ENCODE measurements at places on chromosomes 1 and 21.

DNA sequence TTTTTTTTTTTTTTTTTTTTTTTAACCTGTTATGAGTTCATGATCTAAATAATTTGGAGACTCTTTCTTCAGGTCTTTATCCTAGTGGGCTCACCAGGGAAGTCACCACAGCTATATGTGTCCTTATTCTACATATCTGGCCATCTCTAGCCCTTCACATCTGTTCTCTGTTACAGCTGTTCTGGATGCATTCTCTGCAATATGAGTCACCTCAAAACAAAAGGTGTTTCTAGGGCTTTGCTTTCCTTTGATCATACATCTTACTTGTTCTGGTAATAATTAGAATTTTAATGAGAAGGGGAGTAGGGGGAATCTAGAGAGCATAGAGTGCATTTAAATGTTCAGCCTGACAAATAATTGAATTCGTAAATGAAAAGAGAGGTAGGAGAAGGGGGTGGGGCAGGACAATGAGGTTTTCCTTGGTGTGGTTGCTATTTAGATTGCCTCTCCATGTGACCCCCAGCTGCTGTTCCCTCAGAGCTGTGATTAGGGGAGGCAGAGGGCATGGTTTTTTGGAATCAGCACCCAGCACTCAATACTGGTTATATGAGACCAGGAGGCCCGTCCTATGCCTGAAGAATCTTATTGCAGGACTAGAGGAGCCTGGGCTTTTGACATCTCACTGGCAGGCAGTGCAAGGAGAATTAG, 8.0 kb downstream of the SYT6 start:
- no peak for DNase-seq

- no peak for DNase-seq
Measured at GRCh38 chr1:86938855-86939254, 24.4 kb downstream of the HS2ST1 start.

GRCh38 chr1:72229893-72230292, 52.4 kb downstream of the NEGR1 start:
- no peak for DNase-seq

DNA sequence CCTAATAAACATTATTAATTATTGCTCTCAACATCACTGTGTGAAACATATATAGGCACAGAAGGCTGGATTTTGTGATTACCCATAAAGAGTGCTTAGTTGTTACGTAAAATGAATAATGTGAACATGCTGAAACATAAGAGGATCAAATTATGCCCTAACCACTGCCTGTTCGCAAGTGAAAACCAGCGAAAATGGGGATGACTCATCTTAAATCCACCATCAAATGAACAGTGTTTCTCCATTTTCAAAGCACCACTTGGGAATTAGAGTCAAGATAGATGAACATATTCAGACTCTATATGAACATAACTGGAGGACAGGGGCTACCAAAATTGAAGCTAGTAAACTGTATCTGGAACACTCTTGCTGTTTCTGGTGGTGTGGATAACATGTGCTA, 386.2 kb downstream of the HHIPL2 start:
- no peak for DNase-seq

GRCh38 chr1:67564193-67564592, 120.8 kb upstream of the GADD45A start:
- DNase-seq: no peak

DNA sequence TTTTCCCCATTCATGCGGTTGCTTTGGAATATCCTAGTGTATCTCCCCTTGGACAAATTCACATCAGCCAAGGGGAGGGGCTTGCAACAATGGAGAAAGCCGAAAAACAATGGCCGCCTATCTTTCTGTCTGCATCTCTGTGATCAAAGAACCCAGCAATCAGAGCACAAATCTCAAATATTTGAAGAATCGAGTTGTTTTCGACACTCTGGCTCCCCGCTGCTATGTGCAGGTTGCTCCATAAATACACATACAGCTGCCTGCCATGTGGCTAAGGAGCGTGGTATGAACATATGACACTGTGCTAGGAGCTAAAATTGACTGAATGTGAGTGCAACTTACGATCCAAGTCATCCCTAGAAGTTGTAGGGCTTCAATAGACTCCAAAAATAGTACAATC, 8.5 kb downstream of the CFHR4 start:
- no peak for DNase-seq

DNA sequence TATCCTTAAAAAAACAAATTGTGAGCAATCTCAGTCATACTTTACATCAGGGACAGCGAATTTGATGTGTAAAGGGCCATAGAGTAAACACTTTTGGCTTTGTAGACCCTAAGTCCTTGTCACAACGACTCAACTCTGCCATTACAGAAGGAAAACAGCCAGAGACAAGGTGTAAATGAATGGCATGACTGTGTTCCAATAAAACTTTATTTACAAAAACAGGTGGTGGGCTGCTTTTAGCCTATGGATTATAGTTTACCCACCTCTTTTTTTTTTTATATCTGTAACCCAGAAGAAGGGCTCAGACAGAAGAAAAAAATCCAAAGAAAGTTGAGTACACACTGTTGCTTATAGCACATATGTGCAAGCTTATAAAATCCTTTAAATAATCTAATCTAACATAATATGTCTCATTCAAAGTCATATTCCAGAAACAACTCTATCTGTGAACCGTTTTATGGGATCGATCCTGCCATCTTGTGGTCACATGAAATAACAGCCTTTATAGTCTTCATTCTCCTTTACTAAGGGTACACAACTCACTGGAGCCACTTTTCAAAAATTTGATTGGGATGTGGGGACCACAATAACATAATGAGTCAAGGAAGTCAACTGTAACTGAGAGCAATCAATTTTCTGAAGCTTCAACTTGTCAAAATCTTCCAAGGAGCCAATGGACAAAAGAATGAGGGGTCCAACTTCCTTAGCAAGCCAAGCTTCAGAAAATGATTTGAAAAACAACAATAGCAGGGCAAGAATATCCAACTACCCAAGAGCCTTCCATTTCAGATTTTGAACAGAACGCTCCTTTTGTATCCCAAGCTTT, 142.2 kb upstream of the KRTAP19-8 start:
- DNase-seq: no peak

DNA sequence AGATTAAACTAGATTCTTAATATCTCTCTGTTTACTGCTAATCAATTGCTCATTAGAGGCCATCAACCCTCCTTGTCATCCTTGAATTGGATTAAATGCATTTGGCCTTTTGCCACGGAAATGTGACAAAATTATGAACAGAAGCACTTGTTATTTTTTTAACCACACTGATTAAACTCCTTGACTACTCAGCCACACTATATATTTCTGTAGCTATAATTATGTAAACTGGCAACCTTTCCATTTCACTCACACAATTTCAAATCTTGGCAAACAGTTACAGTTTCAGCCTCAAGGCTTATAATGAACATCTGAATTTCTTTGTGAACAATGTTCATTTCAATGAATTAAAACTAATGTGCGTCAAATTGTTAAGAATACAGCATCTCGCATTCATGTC, 10.1 kb downstream of the ADAMTS5 start:
- DNase-seq: no peak

GRCh38 chr1:2602311-2602835, 15.8 kb downstream of the PRXL2B start:
- no peak for DNase-seq

DNA sequence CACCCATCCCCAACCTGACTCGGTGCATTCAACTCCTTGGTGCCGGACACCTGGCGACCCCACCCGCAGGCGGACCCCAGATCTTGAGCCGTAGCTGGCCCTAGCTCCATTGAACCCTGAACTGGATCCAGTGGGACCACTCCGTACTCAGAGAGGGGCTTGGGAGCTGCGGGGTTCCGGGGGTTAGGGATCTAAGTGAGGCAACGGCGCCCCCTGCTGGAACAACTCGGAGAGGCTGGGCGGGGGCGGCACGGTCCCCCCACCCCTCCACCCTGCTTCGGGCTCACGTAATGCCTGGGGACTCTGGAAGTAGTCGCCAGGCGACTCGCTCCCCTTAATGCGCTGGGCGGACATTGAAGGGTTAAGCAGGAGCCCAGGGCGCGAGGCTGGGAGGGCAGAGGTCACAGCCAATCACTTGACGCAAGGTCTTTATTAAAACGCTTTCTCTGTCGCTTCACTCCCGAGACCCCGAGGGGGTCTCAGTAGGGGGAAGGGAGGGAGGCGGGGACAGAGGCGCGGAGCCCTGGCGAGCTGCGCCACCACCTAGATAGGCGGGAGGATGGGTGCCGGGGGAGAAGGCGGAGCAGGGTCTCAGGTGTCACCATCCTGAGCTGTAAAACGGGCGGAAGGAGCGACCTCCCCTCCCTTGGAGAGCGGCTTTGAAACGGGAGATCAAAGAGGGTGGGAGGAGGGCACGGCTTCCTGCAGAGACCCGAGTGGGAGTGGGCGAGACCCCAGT, 704 bp upstream of the CRABP2 start:
- no peak for DNase-seq

DNA sequence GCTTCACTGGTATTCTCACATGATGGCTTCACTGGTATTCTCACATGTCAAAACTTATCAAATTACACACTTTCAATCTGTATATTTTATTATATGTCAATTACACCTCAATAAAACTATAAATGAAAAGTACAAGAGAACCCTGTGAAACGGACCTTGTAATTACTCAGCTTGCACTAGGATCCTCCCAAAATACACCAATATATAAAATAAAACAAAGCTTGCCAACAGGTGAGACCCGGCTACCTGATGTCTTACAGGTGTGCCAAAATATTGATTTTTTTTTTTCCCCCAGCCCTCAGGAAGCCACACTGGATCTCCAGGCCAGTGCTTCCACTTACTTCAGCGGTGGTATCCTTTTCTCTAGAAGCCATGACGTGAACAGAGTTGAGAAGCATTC, 22.9 kb downstream of the PIK3C2B start:
- DNase-seq: no peak

DNA sequence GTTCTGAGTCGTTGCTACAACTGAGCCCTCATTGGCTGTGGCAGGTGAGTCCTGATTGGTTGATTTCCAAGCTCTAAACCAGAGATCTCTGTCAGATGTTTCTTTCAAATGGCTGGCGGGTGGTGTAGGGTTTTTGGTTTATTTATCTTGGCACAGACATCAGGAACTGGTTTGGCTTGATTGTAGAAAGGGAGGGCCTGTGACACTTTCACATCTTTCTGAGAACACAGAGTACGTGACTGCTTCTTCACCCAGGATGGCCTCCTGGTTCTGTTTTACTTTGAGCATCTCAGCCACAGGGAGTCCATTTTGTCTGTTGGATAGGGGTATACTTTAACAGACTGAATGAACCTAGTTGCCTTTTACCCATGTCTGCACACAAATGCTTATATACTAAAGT, 89.4 kb upstream of the GPR52 start:
- DNase-seq: no peak

GRCh38 chr1:184665360-184665759, 89.3 kb downstream of the EDEM3 start:
- DNase-seq: no peak

DNA sequence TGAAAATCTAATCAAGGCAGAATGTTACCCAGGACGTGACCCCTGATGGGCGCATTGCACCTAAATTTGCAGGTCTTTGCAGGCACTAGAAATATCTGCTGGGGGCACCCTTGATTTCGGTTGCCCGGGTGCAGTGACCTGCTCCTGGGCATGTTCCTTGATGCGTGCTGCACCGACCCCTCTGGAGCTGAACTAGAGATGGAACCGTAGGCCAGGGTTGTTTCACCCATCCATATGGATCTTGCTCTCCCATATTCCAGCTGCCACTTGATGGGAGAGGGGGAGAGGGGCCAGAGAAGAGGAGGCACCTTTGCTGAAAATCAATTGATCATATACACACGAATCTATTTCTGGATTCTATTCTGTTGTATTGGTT, 8.4 kb upstream of the COL18A1 start:
- no peak for DNase-seq

DNA sequence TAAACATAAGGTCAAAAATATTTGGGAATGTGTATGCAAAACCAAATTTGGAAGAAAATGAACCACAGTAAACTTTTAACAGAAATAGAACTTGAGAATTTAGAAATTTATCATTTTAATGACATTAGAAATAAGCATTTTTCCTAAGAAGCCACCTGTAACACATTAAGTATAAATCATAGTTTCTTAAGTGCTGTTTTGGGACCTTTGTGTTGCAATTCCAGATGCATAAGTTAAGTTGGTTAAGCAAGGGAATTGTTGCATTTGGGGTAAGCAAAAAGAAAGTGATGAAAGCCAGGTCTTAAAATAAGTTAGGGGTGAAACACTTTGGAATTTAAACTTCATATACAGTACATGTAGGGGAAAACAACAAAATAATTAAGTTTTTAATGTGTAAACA, 49.8 kb downstream of the CDKN2C start:
- no peak for DNase-seq

DNA sequence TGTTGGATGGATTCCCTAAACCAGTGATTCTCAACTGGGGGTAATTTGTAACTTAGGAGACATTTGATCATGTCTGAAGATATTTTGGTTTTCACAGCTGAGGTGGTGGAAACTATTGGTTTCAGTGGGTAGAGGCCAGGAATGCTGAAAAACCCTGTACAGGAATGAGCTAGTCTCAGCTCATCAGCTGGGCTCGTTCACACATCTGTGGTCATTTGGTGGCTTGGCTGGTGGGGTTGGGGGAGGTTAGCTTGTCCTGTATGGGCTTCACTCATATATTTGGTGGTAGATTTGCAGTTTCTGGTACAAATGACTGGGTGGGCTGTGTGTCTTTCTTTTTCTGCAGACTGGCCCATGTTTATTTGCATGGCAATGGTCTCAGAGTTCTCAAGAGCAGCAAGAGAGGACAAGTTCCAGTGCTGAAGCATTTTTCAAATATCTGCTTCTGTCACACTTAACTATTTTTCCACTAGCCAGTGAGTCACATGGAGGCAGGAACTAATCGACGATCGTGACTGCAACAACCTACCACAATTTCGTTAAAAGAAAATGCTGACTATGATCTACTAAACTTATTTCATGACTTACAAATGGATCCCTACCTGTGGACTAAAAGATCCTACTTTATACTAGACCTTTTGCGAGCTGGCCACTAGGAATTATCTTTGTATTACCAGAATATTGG, 321.7 kb upstream of the PLXNA2 start:
- DNase-seq: no peak

DNA sequence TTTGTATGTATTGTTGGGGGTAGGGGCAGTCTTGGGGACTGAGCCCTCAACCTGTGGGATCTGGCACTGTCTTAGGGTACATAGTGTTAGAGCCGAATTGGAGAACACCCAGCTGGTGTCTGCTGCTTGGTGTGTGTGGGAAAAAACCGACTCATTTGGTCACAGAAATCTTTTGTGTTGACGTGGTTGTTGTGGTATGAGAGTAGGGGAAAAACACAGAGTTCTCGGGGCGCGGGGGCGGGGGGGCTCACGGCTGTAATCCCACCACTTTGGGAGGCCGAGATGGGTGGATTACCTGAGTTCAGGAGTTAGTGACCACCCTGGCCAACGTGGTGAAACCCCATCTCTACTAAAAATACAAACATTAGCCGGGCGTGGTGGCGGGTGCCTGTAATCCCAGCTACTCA, 15.3 kb upstream of the SRSF10 start:
- DNase-seq: no peak

Measured in cerebellar nuclear complex (tissue), 1 donor.